CD4-positive, alpha-beta T cell treated with Interleukin-6 for 4 hours (primary cell): ENCODE measurements at places on chromosomes 2 and 18.

- no peak for DNase-seq
Measured at GRCh38 chr18:41967680-41968079, 12.6 kb downstream of the PIK3C3 start.

DNA sequence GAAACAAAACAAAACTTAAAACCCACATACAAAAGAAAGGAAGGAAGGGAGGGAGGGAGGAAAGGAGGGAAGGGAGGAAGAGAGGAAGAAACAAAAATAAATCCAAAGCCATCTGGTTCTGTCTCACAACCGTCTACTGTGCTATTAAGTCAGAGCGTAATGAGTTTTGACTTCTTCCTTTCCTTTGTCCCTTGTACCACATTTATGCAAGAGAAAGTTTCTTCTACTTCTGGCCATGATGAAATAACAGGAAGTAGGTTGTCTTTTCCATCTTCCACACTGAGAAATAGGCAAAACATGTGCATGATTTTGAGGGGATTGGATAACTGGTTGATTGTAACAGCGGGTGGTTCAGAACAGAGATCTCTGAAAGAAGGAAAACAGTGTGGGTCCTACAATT, 121.4 kb downstream of the CTAGE1 start:
- DNase-seq, result no peak

GRCh38 chr18:12858991-12859390, 25.0 kb downstream of the PTPN2 start:
- no peak for DNase-seq

DNA sequence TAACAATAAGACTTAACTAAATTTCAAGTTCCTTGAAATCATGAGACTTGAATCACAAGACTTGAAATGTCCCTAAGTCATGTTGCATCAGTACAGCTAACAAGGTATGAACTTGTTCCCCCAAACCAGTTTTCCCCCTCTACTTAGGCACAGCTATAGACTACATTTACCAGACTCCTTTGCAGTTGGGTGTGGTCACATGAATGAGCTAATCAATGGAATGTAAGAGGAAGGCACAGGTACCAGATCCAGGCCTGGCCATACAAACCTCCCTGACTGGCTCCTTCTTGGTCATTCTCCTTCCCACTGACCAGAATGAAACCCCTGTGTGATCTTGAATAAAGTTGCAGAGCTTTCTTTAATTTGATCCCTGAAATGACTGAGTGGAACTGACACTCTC, 77.8 kb downstream of the DNER start:
- DNase-seq, result no peak

DNA sequence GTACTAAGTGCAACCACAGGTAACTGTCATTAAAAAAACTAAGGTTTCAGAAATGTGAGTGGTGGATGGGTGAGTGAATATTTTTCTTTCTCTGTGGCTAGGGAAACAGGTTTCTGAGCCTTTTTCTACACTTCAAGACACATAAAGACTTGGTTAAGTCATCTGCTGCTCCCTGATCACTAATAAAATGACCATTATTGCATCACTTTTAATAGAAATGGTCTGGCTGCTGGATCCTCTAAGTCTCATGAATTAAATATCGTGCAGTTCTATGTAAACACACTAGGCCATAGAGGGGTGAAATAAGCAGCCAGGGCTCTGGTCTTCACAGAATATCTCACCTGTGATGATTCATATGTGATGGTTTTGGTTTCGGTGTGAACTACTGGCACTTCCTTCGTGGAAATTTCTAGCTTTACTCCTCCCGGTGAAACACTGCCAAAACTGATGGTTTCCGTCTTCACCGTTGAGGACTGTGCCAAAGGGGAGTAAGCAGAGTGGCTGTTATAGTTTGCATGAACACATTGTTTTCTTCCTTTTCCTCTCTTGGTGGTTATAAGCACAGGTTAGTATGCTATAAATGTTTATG, 100.4 kb upstream of the ZBTB14 start:
- DNase-seq, result no peak
